Cortex of kidney (tissue), 1 donor: ENCODE measurements at places on chromosomes 7 and 10.

DNA sequence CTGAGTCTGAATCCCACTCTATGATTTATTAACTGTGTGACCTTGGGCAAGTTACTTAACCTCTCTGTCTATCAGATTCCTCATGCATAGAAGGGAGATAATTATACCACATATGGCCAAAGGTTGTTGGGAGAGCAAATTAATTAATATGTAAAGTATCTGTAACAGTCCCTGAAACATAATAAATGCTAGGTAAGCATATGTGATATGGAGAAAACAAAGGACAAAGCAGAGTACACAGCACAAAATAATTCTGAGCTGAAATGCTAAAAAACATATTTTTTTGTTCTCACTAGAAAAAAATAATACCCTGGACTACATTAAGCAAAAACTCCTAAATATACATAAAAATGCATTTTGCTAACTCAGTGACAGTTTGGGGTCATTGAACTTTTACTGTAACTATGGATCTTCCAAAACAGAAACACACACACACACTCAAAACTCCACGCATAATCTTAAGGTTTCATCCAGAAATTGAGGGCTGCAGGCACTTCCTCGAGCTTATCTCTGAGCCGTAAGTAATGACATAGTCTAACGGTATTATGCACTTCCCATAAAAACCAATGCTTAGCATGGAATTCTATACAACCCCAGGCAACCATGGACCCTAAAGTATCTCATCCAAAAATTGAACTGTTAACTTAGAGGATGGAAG, 201.7 kb upstream of the PTN start:
- DNase-seq, result no peak

DNA sequence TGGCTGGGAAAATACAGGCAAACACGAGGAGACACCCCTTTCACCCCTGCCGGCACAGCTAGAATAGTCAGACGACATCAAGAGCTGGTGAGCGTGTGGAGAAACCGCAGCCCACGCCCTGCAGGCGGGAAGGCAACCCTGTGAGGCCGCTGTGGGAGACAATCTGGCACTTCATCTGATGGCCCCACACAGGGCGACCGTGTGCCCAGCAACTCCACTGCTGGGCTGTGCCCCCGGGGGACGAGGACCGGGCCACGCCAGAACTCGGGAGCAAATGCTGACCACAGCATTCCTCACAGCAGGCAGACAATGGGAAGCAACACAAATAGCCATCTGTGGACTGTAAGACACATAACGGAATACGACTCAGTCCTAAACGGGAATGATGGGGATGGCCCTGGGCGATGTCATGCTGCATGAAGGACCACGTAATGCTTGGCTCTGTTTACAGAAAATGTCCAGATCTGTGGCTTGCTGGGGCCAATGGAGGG, 58.9 kb downstream of the CFAP46 start:
- DNase-seq, result no peak

DNA sequence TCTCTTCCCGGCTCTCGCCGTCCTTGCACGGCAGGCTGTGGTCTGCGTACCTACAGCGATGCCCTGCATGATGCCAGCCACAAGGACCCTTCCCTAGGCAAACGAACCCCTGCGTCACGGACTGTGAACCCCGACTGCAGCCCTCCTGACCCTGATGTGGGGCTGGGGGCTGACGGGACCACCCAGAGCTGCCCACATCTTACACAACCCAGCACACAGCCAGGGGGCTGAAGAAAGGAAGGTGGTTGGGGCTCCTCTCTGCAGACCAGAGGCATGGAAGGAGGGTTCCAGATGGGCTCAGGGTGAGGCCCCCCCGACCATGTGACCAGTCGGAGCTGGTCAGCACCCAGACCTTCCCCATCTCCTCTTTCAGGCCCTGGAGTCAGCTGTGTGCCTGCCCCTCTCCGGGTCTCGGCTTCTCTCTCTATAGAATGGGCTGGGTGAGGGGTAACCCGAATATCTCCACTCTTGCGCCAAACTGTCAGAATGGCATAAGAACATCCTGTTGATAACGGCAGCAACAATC, 41.4 kb downstream of the EBF3 start:
- no peak for DNase-seq

DNA sequence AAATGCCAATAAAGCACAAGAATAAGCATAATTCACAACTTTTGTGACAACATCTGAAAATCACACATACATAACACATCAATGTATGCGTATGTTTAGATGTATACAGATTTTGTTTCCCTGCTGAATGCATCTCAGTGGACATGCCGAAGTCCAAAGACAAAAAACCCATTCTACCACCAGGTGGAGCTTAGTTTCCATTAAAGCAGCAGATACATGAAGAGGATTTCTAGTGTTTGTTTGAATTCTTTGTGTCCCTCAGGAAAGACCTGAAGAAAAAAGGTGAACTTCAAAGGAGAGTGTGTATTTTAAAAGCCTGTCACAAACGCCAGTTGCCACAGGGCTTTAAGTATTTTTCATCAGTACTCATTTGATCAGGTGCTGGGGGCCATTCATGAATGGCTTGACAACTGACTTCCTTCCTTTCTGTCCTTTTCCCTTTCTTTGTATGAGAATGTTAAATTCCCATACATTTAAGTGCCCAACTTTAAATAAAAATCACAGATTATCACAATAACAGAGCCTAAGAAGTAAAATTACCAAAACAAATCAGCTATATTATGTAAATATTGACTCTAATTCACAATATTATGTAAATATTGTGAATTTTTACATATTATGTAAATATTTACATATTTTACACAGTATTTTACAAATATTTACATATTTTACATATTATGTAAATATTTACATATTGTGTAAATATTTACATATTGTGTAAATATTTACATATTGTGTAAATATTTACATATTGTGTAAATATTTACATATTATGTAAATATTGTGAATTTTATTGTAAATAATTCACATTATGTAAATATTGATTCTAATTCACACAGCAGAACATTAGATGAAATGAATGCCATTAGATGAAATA, 343.0 kb downstream of the CRPPA start:
- no peak for DNase-seq

GRCh38 chr7:112462236-112462635, 12.0 kb downstream of the IFRD1 start:
- no peak for DNase-seq
